ENCODE measurements at places on chromosomes 12 and 14. TPM values are rescaled to one million over a fixed set of nuclear protein-coding genes. Genes with fewer than 3 reads are reported as not detected.

- no peak for DNase-seq
Observed at GRCh38 chr14:87261621-87262020, 731.4 kb downstream of the GALC start.

GRCh38 chr14:105864651-105865265, 338.4 kb downstream of the TMEM121 start:
- DNase-seq, result no peak

TOMM20L gene
- polyA plus RNA-seq, result 0.60 TPM

CEP290 gene
- polyA plus RNA-seq, result 37.4 TPM

KITLG gene
- polyA plus RNA-seq, result 38.8 TPM
